Stimulated activated CD4-positive, alpha-beta T cell treated with anti-CD3 and anti-CD28 coated beads, TNF-alpha, amount 100 ng/mL, for 4 hours (primary cell): ENCODE measurements at places on chromosomes 5 and 9.

DNA sequence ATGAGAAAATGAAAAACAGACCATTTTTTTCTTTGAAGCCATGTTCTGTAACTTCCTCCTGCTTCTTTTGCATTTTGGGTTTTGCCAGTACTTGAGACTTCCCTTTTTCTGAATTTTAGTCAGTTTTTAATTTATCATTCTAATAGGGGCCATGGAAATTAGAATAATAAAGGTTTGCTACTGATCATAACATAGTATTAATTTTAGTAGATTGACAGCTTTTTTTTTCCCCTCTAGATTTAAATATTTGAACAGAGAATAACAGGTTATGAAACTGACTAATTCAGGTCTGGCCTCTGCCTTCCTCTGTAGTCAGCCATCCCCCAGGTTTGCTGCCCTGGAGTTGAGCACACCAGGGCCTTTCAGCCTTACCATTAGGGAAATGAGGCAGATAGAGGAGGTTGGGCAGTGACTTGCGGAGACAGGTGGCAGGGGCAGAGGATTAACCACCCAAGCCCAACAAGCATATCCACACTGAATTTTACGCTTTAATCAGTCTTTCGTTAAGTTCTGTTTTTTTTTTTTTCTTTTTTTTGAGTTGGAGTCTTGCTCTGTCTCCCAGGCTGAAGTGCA lies 80.1 kb upstream of the TNFAIP8 start:
- DNase-seq, result no peak

DNA sequence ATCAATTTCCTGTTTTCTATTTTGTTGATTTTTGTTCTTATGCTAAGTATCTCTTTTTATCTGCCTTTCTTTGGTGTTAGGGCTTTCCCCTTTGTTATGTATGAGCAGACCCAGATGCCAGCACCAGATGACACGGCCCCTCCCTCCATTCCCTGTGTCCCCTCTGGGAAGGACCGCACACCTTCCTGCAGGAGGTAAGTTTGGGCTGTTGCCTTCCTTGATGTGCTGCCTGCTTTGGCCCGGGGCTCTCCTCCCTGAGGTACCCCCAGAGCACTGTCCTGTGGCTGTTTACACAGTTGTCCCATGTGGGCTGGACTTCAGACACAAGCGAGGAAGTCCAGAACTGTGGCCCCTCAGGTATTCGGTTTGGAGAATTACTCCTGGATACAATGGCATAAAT lies 343.8 kb upstream of the IRX1 start:
- no peak for DNase-seq

GRCh38 chr9:5626727-5627634 lies 1.9 kb upstream of the RIC1 start:
- no peak for DNase-seq

GRCh38 chr5:77990020-77990419 lies 213.9 kb upstream of the TBCA start:
- DNase-seq, result no peak

GRCh38 chr9:94563548-94563947 lies 8.7 kb downstream of the PCAT7 start:
- DNase-seq, result no peak

DNA sequence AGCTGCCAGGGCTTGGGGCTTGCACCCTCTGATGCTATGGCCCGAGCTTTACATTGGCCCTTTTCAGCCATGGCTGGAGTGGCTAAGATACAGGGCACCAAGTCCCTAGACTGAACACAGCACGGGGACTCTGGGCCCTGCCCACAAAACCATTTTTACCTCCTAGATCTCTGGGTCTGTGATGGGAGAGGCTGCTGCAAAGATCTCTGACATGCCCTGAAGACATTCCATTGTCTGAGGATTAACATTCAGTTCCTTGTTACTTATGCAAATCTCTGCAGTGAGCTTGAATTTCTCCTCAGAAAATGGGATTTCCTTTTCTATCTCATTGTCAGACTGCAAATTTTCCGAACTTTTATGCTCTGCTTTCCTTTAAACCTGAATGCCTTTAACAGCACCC lies 337.0 kb upstream of the SMC2 start:
- no peak for DNase-seq

- no peak for DNase-seq
Observed at GRCh38 chr9:85941622-85941940, 635 bp downstream of the NAA35 start.

- DNase-seq, result no peak
Observed at GRCh38 chr5:93428868-93429267, 152.2 kb downstream of the NR2F1-AS1 start.

DNA sequence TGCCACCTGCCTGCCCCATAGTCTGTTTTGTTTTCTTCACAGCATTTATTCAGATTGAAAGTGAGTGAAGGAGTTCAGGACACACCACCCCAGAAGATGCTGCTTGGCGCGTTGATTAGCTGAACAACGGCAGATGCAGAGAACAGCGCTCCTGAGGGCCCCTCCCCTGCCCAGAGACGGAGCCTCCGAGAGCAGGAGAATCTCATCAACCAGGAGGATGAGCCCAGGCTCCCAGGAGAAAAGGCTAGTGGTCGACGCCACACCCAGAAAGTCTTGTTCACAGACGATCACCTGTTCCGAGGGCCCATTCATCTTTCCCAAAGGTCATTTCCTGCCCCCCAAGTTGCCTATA lies 180.4 kb upstream of the PPP1R26 start:
- DNase-seq, result no peak

GRCh38 chr5:77292026-77292757 lies 81.7 kb downstream of the PDE8B start:
- DNase-seq, result no peak

DNA sequence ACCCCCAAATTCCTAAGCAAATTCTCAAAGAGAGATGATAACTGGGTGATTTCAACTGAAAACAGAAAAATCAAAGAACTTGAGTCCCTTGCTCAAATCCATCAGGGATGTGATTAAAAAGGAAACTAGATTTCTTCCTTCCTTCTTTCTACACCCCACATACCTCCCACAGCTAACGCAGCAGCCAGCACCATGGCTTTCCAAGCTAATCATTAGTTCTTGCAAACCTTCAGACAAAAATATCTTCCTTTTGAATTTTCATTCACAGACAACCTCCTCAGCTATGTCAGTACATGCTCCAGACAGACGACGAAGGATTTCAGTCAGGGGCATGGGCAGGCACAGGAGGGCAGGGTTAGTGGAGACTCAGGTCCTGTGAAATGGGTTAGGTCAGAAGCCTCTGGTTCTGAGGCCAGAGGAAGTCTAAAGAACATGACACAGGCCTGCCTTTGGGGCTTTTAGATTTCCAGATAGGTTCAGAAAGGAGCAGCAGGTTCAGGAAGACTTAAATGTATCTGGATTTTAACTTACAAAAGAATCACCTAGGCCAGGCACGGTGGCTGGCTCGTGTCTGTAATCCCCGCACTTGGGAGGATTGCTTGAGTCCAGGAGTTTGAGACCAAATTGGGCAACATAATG lies 173.7 kb upstream of the NFIB start:
- no peak for DNase-seq

- no peak for DNase-seq
Observed at GRCh38 chr9:134867917-134868750, 12.5 kb upstream of the FCN2 start.

GRCh38 chr5:133723126-133723525 lies 110.8 kb upstream of the FSTL4 start:
- DNase-seq, result no peak
